HCT116 (cell line): ENCODE measurements at places on chromosomes 12 and 14.

GRCh38 chr14:70114621-70115156 lies 74.1 kb downstream of the SLC8A3 start:
- H3K4me3 ChIP-seq: no peak overlapping the region
- H3K4me1 ChIP-seq: no peaks in the 10 kb centered on the region
- H3K27me3 ChIP-seq: peaks cover 49% of the 10 kb centered on the region

DNA sequence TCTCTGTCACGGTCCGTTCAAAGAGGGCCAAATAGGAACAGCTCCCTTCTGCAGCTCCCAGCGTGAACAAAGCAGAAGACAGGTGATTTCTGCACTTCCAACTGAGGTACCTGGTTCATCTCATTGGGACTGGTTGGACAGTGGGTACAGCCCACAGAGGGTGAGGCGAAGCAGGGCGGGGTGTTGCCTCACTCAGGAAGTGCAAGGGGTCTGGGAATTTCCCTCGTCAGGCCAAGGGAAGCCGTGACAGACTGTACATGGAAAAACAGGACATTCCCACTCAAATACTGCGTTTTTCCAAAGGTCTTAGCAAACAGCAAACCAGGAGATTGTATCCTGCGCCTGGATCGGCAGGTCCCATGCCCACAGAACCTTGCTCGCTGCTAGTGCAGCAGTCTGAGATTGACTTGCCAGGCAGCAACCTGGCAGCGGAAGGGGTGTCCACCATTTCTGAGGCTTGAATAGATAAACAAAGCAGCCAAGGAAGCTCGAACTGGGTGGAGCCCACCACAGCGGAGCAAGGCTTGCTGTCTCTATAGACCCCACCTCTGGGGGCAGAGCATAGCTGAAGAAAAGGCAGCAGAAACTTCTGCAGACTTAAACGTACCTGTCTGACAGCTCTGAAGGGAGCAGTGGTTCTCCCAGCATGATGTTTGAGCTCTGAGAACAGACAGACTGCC lies 22.7 kb downstream of the SLC38A1 start:
- no peak overlapping the region for H3K4me3 ChIP-seq
- no peak overlapping the region for H3K27ac ChIP-seq
- H3K36me3 ChIP-seq: no peaks in the 10 kb centered on the region
- H3K27me3 ChIP-seq: no peaks in the 10 kb centered on the region
- no peak for DNase-seq

DNA sequence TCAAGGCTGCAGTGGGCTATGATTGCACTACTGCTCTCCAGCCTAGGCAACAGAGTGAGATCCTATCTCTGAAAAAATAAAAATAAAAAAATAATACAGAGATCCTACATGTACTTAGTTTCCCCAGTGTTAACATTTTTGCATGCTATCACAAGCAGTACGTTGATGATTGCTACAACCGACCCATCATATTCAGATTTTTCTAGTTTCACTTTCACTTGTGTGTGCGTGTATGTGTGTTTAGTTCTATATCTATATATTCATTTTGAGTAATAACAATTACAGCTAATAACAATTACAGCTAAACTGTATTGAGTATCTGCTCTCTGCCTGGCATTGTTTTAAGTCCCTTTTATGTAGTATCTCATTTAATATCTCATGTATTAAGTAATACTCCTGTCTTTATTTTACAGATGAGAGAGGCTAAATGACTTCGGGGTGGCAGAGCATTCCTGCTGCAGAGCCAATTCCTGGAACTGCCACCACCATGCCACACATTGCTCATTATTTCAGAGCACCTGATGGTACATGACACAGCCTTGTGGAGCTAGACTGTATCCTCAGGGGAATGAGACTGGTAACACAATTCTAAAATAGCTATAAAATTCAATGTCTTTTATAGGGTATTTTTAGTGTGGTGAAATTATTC lies 153.1 kb downstream of the BCAT1 start:
- 0 out of 2 replicates have a peak, but pooled peaks cover 3% of the 10 kb centered on the region for H3K27me3 ChIP-seq
- H3K4me3 ChIP-seq: no peak overlapping the region
- no peak for DNase-seq
- no peak overlapping the region for H3K27ac ChIP-seq
- no peaks in the 10 kb centered on the region for H3K36me3 ChIP-seq

GRCh38 chr14:99768381-99768780 lies 24.8 kb upstream of the EML1 start:
- H3K27ac ChIP-seq: no peak overlapping the region
- H3K4me3 ChIP-seq: no peak overlapping the region
- H3K27me3 ChIP-seq: no peaks in the 10 kb centered on the region
- no peaks in the 10 kb centered on the region for H3K36me3 ChIP-seq

DNA sequence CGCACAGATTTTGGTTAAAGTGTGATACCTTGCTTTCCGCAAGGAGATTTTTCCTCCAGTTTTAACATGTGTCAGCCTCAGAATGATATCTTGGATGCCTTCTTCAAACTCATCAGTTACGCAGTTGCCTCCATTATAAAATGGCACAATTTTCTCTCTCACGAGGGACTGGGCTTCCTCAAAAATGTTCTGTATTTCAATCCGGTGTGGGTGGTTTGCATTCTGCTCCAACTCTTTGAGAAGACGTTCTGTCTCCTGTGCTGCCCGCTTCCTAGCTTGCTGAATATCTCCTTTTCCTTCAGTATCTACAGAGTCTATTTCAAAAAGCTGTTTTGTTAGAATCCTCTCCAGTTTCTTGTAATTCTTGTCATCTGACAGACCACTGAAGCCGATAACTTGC lies 1.8 kb downstream of the BAG5 start:
- H3K4me3 ChIP-seq: peak overlapping the region; percentile 99
- peak overlapping the region; percentile 99; the same call in 1 of the 2 replicates for H3K27ac ChIP-seq
- peaks cover 18% of the 10 kb centered on the region for H3K4me1 ChIP-seq
- DNase-seq: no peak
- no peaks in the 10 kb centered on the region for H3K27me3 ChIP-seq

DNA sequence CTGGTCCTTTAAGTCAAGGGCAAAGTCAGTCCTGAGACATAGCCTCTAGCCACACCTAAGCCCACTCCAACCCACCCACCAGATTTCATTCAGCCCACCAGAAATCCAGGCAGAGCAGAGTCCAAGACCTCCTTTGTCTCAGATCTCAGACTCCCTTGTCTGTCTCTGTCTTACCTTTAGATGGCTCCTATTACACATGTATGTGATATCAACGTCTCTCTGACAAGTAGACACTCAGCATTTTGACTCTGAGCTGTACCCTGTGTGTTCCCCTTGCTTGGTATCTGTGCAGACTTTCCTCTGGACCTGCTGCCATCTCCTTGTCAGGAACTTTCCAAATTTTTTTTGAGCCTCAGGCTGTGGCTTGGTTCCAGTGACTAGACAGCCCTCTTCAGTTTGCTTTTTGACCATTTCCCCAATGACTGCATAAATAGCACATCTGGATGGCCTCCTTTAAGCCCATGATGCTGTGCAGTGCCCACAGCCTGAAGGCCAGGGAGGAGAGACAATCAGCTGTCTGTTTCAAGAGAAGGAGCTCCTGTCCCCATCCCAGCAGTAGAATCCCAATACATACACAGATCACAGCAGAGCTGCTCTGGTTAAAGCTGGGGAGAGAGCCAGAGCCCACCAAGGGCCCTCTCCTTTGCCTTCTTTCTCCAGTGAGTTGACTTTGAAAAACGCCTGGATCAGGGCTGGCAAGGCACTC lies 7.0 kb downstream of the POU6F1 start:
- no peak for DNase-seq
- H3K4me3 ChIP-seq: no peak overlapping the region
- no peaks in the 10 kb centered on the region for H3K4me1 ChIP-seq
- H3K27me3 ChIP-seq: no peaks in the 10 kb centered on the region

GRCh38 chr14:78848234-78848820 lies 678.2 kb downstream of the NRXN3 start:
- no peak overlapping the region for H3K27ac ChIP-seq
- no peak overlapping the region for H3K4me3 ChIP-seq
- DNase-seq: peak; percentile 18
- H3K4me1 ChIP-seq: no peaks in the 10 kb centered on the region
- H3K36me3 ChIP-seq: no peaks in the 10 kb centered on the region
